ENCODE measurements at places on chromosomes 6 and 20.
A peak's percentile ranks its signal among the peaks of the same experiment; 100 is the strongest.

DNA sequence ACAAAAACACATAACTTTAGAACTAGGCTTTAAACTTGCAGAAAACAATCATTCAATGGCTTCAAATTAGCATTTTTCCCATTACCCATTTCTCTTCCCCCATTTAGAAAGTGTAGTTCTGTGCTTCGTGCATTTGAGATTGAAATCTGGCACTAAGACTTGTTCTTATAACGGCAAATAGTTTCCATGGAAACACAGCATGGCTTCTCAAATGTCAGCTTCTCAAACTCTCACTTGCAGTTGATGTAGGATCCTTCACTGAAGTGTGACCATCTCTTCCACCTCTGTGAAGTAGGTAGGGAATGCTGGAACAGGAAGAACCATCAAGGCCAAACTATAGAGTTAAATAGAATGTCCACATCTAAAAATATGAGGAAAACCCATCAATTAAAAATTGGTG lies 52.2 kb downstream of the MANEA start:
- DNase-seq: no peak

GRCh38 chr6:136593748-136594490 lies 43.7 kb upstream of the MAP7 start:
- DNase-seq: peak; percentile 71

DNA sequence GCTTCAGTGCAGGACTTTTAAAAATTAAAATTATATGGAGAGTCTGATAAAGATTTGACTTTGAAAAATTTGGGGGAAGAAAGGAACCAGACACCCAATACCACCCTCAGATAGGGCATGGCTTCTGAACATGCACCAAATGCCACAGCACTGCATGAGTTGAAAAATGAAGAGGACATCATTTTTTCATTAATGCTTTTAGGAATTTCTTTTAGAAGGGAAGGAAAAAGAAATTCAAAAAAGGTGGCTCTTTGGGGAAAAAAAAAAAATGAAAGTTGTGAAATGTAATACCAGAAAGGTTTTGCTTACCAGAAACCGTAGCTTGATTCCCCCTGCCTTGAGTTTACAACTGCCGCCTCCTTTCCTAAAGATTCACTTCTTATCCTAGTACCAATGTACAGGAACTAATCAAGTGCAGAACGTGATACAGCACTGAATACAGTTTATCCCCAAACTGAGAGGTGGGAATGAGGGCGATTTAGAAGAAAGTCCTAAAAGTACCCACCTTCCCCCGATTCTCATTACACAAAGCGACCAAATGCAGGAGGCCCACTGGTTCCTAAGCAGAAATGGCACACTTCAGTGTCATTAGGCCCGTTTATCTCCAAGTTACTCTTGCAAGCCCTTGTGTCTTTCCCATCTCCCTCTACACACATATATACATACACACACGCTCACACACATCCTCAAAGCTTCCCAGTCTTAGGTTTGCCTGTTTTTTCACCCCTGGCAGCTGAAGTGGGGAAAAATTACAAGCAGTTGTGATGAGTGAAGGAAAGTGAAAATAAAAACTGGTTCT lies 2.8 kb downstream of the PPP1R10 start:
- no peak for DNase-seq

- DNase-seq: no peak
Measured at GRCh38 chr6:138638604-138639003, 135.0 kb upstream of the CCDC28A start.

- DNase-seq: no peak
Measured at GRCh38 chr6:150046943-150047342, 21.6 kb upstream of the RAET1L start.

DNA sequence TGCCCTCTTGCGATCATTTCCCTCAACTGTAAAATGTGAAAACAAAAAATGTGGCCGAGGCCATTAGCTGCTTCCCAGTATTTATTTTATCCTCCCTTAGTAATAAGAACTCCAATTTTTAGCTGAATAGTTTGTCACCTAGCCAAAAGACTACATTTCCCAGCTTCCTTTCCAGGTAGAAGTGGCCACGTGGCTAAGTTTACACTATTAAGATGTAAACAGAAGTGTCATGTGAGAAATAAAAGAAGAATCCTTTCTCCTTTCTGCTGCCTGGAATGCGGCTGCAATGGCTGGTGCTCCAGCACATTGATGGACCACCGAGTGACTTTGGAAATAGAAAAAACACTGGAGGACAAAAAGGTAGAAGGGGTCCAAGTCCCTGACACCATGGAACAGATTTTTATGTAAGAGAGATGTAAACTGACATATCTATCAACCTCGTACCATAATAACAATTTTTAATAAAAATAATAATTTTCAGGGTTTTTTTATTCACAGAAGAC lies 268.8 kb downstream of the PKHD1 start:
- DNase-seq: no peak

GRCh38 chr6:39225543-39225942 lies 3.7 kb downstream of the KCNK5 start:
- DNase-seq: no peak

DNA sequence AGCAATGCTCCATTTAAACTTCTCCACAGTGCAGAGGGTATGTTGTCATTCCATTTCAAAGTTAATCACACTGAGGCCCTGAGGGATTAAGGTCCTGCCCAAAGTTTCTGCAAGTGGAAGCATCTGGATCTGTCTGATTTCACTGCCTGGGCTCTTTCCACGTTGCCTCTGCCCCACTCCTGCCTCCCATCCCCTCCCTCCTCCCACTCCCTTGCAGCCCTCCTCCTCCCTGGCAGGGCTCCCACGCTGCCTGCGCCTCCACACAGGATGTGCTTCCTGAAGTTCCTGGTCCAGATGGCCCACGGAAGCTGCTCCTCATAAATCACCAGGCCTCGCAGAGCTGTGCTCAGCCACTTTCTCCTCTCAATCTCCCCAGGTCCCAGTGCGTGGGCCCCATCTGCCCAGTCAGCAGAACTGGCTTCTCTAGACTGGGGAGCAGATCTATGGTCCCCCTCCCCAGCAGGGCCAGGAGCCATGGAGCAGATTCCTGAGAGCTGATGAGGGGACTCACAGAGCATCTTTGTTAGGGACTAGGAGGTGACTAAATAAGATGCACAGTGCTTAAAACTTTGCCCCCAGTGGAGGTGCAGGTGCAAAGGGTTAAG lies 65.4 kb upstream of the MAFB start:
- DNase-seq: peak; percentile 46

- DNase-seq: no peak
Measured at GRCh38 chr6:142474531-142475289, 172.9 kb downstream of the ADGRG6 start.

DNA sequence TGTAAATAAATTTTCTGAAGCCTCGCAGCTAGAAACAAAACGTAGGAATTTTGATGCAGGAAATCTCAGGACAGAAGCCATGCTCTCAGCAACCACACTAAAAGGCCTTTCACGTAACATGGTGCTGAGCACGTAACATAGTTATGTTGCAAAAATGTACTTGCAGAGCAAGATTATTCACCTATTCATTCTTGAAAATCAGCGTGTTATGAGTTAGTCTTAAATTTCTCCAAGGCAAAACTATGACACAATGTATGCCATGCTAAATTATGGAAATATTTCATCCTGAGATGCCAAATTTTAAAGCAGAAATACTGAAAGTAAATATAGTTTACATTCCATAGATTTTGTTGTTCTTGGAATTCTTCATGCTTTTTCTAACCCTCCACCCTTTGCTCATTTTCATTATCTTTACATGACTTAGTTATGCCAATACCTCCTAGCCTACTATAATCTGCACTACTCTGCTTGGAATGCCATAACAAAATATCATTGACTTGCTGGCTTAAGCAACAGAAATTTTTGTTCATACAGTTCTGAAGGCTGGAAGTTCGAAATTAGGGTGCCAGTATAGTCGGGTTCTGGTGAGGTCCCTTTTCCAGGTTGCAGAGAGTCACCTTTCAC lies 179.8 kb upstream of the BMP5 start:
- DNase-seq: no peak

DNA sequence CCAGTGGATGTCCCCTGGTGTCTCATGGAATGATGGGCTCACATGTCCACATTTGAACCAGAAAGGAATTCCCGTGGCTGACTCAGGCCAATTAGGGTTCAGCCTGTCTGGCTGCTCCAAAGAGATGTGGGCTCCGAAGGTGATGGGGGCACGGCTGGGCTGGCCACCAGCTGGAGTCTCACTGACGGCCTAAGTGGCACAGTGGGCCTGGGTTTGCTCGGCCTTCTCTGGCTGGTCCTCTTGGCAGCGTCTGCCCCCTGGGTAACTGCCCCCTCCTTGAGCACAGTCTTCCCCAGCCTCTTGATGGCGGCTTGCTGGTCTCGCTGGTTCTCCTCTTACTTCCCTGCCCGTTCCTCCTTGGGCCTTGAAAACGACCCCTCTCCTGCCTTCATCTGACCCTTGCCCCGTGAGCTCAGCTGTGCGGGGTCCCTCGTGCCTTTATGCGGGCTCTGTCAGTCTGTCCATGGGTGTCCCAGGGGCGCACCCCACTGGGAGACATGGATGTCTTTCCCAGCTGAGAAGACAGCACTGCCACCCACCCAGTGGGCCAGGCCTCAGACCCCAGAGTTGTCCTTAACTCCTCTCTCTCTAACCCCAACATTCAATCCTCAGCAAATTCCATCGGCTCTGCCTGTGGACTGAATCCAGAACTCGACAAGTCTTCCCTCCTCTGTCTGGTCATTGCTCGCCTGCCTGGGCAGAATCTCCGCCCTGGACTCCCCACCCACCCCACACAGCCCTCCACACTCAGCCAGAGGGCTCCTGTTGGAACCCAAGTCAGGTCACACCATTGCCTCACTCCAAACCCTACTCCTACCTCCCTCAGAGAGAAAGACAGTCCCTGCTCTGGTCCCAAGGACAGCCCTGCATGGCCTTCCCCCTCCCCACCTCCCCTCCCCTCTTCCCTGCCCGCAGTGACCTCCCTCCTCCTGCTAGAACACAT lies 78.7 kb downstream of the CEBPB start:
- DNase-seq: peak; percentile 68

GRCh38 chr6:69790629-69791028 lies 6.2 kb downstream of the LMBRD1 start:
- no peak for DNase-seq
